ENCODE measurements at places on chromosomes 5 and 9. TPM values are rescaled to one million over a fixed set of nuclear protein-coding genes. Genes with fewer than 3 reads are reported as not detected.
A peak's percentile ranks its signal among the peaks of the same experiment; 100 is the strongest.

DNA sequence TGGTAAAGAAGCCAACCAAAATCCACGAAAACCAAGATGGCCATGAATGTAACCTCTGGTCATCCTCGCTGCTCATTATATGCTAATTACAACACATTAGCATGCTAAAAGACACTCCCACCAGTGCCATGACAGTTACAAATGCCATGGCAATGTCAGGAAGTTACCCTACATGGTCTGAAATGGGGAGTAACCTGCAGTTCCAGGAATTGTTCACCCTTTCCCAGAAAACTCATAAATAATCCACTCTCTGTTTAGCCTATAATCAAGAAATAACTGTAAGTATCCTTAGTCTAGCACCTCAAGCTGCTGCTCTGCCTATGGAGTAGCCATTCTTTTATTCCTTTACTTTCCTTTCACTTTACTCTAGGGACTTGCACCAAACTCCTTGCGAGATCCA is 160.6 kb downstream of the EFNA5 start:
- H3K27ac ChIP-seq = no peak overlapping the region
- H3K4me1 ChIP-seq = peaks cover 4% of the 10 kb centered on the region
- H3K4me3 ChIP-seq = no peak overlapping the region

- no peak overlapping the region for H3K4me3 ChIP-seq
- H3K36me3 ChIP-seq = no peaks in the 10 kb centered on the region
- H3K4me1 ChIP-seq = no peaks in the 10 kb centered on the region
- DNase-seq = no peak
Measured at GRCh38 chr5:56900858-56901578, 8.4 kb upstream of the SETD9 start.

- no peak overlapping the region for H3K27ac ChIP-seq
- peak overlapping the region; percentile 77 for H3K4me3 ChIP-seq
- no peaks in the 10 kb centered on the region for H3K36me3 ChIP-seq
Measured at GRCh38 chr5:98769210-98769958, 4.1 kb upstream of the RGMB start.

GRCh38 chr5:132008961-132009680 is 2.3 kb downstream of the ACSL6 start:
- H3K36me3 ChIP-seq = no peaks in the 10 kb centered on the region
- no peak overlapping the region for H3K27ac ChIP-seq
- peaks cover 5% of the 10 kb centered on the region for H3K27me3 ChIP-seq
- H3K4me1 ChIP-seq = peaks cover 5% of the 10 kb centered on the region
- peak; percentile 20 for DNase-seq

- no peak overlapping the region for H3K4me3 ChIP-seq
- H3K27ac ChIP-seq = no peak overlapping the region
- H3K36me3 ChIP-seq = no peaks in the 10 kb centered on the region
- no peaks in the 10 kb centered on the region for H3K27me3 ChIP-seq
Measured at GRCh38 chr5:159844267-159845121, 71.8 kb upstream of the ADRA1B start.

DNA sequence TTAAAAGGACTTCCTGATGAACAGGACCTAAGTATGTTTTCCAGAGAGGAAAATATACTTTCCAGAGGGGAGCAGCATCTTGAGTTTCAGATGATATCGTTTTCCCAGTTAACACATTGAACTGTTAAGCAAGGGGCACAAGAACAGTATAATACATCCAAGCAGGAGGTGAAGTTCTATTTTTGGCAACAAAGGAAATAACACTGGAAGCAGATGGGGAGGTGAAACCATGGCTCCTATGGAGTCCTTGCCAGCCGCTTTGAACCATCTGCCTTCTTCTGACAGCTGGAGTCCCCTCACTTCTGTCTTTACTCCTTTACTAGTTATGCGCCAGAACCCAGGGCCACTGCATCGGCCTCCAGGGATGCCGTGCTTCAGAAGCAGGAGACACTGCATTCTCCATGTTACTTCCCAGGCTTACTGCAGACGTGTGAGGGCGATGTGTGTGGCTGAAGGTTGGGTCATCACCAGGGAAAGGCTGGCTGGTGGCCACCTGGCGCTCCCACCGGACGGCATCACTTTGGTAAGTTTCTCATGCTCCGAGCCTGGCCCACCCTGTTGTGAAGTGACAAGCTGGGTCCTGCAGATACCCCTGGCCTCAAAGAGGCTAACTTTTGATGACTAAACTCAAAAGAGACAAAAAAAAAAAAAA is 77.8 kb downstream of the TTLL11 start:
- H3K4me1 ChIP-seq = no peaks in the 10 kb centered on the region
- no peak overlapping the region for H3K4me3 ChIP-seq
- no peaks in the 10 kb centered on the region for H3K27me3 ChIP-seq

DNA sequence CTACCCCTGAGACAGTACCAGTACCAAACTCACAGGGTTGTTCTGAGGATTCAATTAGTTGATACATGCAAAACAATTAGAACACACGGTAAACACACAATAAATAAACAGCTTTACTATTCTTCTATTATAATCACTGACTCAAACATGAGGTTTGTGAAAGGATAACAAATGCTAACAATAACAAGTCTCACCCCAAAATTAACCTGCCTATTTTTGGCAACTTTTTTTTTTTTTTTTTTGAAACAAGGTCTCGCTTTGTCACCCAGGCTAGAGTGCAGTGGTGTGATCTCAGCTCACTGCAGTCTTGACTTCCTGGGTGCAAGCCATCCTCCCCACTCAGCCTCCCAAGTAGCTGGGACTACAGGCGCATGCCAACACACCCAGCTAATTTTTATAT is 6.5 kb downstream of the ECPAS start:
- no peaks in the 10 kb centered on the region for H3K27me3 ChIP-seq
- H3K27ac ChIP-seq = no peak overlapping the region

DNA sequence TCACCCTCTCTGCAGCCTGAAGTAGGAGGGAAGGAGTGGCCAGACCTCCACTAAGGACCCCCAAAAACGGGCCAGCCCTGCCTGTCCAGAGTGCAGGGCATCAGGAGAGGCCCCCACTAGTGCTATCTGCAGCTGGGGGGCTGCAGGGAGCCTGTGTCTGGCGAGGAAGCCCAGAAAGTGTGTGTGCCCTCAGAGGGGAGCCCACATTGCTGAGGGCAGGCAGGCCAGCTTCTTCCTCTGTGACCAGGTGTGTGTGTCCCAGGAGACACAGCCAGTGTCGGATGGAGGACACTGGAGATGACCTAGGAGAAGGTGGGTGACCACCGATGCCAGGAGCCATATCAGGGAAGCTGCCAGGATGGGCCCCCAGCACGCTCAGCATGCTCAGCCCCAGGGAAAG is 218.7 kb downstream of the IRX2 start:
- peaks cover 8% of the 10 kb centered on the region for H3K27me3 ChIP-seq
- no peak overlapping the region for H3K27ac ChIP-seq
- H3K4me3 ChIP-seq = no peak overlapping the region
- H3K4me1 ChIP-seq = no peaks in the 10 kb centered on the region
- no peak for DNase-seq

DNA sequence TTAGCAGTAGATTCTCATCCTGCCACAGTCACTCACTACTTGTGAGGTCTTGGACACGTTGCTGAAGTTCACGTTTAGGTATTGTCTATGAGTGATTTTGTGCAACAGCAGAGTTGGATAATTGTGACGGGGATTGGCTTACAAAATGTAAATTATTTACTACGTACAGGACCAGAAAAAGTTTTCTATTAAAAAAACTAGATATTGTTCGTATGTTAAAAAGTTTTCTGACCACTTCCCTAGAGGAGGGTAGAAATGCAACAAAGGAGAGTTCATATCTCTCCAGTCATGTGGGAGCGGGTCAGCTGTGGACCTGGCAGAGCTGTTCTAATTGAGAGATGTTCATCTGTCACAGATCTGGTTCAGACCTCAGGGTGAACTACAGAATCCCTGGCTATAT is 976.1 kb upstream of the NUDT12 start:
- no peaks in the 10 kb centered on the region for H3K36me3 ChIP-seq
- H3K4me3 ChIP-seq = no peak overlapping the region
- no peak overlapping the region for H3K27ac ChIP-seq
- no peaks in the 10 kb centered on the region for H3K27me3 ChIP-seq

- no peak overlapping the region for H3K27ac ChIP-seq
- no peak for DNase-seq
- no peaks in the 10 kb centered on the region for H3K4me1 ChIP-seq
Measured at GRCh38 chr9:72599874-72600534, 78.6 kb downstream of the TMC1 start.

DNA sequence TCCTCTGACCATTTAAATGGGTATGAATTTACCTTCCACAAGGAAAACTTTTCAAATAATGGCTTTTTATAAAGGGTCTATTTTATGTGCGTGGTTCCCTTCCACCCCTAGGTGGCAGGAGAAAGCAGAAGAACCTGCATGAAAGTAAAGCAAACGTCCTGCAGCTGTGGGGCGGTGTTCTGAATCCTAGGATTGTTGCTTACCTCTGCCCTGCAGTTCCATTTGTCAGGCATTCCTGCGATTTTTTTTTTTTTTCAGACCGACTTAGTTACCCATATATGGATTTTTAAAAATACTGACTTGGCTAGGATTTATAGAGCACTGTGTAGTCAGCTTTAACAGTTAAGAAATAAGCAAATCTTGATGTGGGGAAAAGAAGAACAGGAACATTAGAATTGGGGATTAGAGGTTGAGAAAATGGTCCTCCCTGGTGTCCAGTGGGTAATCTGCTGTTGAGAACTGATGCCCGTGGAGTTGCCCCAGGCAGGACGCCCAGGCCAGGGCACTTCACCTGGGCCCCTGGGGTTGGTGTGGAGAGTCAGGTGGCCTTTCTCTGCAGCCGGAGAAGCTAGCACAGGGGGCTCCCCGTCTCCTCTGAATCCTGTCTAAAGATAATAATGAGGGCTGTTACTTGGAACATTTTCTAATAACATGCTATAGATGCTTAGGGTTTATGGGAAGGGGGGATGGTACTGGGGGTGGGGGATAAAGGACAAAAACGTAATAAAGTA is 30.4 kb upstream of the LTC4S start:
- no peak overlapping the region for H3K27ac ChIP-seq
- peaks cover 43% of the 10 kb centered on the region for H3K4me1 ChIP-seq
- no peak overlapping the region for H3K4me3 ChIP-seq
- peak; percentile 65 for DNase-seq

GRCh38 chr5:138353560-138354080 is 1.1 kb downstream of the KDM3B start:
- H3K4me3 ChIP-seq = peak overlapping the region; percentile 79
- no peaks in the 10 kb centered on the region for H3K4me1 ChIP-seq
- DNase-seq = no peak
- H3K27me3 ChIP-seq = no peaks in the 10 kb centered on the region
- no peaks in the 10 kb centered on the region for H3K36me3 ChIP-seq
- peak overlapping the region; percentile 86 for H3K27ac ChIP-seq

- no peak for DNase-seq
- H3K27ac ChIP-seq = no peak overlapping the region
Measured at GRCh38 chr5:2704111-2704510, 47.4 kb downstream of the IRX2 start.

- no peak overlapping the region for H3K27ac ChIP-seq
- H3K4me1 ChIP-seq = no peaks in the 10 kb centered on the region
- no peaks in the 10 kb centered on the region for H3K36me3 ChIP-seq
- H3K4me3 ChIP-seq = no peak overlapping the region
- no peaks in the 10 kb centered on the region for H3K27me3 ChIP-seq
Measured at GRCh38 chr5:109324931-109325330, 84.8 kb downstream of the PJA2 start.

- H3K4me3 ChIP-seq = no peak overlapping the region
- H3K4me1 ChIP-seq = peaks cover 3% of the 10 kb centered on the region
- no peak overlapping the region for H3K27ac ChIP-seq
- H3K27me3 ChIP-seq = no peaks in the 10 kb centered on the region
- no peak for DNase-seq
Measured at GRCh38 chr9:91269907-91270491, 91.7 kb downstream of the AUH start.

DNA sequence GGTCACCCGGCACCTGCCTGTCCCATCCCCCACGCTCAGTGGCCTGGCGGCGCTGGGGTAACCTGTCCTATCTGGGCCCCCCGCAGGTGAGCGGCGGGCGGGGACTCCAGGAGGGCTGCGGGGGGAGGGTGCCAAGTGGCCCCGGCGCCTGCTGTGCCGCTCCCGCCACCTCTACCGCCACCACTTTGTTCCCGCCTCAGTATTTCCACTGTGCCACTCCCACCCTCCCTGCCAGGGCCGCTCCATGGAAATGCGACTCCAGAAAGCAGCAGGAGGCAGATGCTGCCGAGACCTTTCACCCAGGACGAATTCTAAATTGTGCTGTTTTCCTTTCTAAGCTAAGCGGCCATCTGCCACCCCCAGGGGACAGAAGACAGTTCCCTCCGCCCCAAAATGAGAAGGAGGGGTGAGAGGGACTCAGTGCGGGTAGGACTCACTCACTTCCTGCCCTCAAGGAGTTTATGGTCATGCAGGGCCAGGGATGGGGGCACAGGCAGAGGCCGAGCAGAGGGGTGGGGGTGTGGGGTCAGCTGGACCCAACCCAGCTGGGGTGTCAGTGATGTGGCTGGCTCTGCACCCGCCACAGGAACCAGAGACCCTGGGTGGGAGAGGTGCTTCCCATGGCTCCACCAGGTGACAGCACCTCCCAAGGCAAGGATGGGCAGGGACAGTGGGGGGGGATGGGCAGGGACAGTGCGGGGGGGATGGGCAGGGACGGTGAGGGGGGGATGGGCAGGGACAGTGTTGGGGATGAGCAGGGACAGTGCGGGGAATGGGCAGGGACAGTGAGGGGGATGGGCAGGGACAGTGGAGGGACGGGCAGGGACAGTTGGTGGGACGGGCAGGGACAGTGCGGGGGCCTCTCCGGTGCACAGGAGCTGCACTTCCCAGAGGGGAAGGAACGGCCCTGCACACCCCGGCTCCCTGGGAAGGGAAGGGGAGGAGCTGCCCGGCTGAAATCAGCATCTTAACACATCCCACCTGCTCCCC is 17.8 kb downstream of the NOTCH1 start:
- H3K36me3 ChIP-seq = no peaks in the 10 kb centered on the region

The ZFP37 gene
- 4.1 TPM for total RNA-seq

The TAS2R1 gene
- total RNA-seq = not detected

The HTR4 gene
- total RNA-seq = 0.22 TPM

The SOX30 gene
- total RNA-seq = 0.09 TPM

The OTP gene
- not detected for total RNA-seq

The PSD2 gene
- total RNA-seq = 0.13 TPM

The BTNL8 gene
- total RNA-seq = 0.19 TPM

The CCL28 gene
- 22.8 TPM for total RNA-seq

The ITGA2 gene
- 44.5 TPM for total RNA-seq
